A673 (cell line): ENCODE measurements at places on chromosomes 16 and 17.
A peak's percentile ranks its signal among the peaks of the same experiment; 100 is the strongest.

DNA sequence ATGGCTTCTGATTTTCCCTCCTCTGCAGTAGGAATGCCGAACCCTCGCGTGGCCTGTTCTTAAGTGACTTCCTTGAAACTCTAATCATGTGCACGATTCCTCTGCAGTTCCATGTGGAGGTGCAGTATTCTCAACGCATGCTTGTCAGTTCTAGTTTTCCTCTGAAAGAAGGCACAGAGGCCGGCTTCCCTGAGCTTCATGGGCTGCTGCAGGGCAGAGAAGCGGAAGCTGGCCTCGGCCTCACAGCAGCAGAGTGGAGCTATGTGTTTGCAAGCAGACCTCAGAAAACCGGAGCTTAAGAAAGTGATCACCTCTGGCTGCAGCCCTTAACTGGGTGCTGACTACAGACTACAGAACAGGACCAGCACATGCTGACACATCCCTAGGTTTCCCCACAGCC, 500.7 kb downstream of the GRIN2A start:
- no peak for DNase-seq

GRCh38 chr17:51651513-51652298, 391.4 kb downstream of the UTP18 start:
- no peak for DNase-seq

DNA sequence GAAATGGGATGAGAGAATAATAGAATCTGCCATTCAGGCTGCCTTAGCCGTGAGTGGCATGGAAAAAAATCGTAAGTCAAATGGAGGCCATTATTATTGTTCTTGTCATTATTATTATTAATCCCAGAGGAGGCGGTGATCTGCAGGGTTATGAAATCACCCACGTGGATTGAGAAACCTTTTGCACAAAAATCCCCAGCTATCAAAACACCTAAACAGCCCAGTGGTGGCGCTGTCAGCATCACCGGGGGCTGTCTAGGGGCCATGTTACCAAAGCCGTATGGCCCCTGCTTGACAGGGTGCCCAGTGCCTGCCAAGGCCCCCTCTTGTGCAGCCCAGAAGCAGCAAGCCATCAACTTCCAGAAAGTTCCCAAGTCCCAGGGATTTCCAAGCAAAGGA, 25.2 kb downstream of the CNGB1 start:
- DNase-seq = no peak

DNA sequence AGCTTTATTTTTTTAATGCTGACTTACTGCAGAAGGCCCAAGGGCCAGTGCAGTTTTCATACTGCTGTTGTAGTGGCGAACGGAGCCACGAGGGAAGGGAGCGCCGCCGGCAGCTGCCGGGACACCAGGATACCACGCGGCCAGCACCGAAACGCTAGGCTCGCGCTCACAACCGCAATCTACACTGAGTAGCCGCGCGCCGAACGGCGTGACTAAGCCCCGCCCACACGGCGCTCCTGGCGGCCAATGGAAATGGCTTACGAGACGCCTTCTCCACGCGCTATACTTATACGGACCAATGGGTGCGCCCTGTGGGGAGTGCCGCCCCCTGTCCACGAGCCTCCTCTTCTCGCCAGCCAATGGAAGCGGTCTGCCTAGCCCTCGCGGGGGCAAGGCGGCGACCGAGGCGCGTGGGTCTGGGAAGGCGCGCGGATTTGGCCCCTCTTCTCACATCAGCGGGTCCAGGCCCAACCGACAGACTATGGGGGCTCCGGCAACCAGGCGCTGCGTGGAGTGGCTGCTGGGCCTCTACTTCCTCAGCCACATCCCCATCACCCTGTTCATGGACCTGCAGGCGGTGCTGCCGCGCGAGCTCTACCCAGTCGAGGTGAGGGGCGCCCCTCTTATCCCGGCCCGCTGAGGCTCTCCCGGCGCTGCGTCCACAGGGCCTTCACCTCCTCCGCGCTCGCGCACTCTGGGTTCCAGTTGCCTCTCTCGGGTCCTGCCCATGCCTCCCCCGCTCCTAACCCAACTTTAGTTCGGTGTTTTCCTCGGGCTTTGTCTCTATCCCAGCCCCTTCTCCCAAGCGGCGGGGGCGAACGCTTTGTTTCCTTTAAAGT, at the start of gene TMEM97:
Gene TMEM97, plus strand, starts transcription at position 442 of the 839 bp plus-strand sequence. Its CDS starts 40 bp downstream, at position 482.
- peak; percentile 98 for DNase-seq

GRCh38 chr17:79581324-79581932, 29.4 kb downstream of the RBFOX3 start:
- DNase-seq = no peak

DNA sequence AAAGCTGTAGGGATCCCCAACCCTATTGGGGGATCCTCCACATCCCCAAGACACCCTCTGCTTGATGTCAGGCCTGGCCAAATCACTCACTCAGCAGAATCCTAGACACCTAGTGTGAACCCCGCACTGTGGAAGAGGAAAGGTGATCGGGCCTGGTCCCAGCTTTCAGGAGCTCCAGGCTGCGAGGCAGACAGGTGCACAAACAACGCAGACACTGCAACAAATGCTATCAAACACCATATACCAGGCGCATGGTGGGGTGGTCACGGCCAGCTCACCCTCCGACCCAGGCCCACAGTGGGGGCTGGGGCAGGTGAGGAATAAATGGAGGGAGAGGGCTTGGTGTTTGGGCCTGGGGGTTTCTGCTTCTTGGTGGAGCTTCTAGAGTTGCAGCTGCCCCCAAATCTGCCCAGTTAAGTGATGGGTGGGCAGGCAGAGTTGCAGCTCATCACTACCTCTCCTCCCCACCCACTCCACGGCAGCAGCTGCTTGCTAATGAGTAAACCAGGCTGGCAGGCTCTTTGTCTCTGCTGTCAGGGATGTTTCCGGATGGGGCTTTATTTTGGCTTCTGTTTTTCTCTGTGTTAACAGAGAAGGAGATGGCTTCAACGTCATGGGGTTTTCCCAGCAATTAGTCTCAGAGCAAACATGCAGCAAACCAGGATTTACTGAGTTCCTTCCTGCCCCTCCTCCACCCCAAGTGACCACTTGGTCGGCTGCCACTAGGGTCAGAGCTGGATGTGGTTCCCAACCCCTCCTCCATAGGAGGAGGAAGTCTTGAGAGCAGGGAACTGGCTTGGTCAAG, 46.6 kb downstream of the PECAM1 start:
- DNase-seq = peak; percentile 54

GRCh38 chr17:77815127-77815905, 143.2 kb upstream of the TNRC6C start:
- no peak for DNase-seq

GRCh38 chr16:81615411-81615810, 163.7 kb upstream of the PLCG2 start:
- DNase-seq = no peak
